Tibial nerve (tissue), 4 donors: ENCODE measurements at places on chromosomes 16 and 17. TPM values are rescaled to one million over a fixed set of nuclear protein-coding genes. Genes with fewer than 3 reads are reported as not detected.

- H3K27me3 ChIP-seq, result no peaks in the 10 kb centered on the region
- no peak overlapping the region for H3K27ac ChIP-seq
- DNase-seq, result no peak
- H3K36me3 ChIP-seq, result no peaks in the 10 kb centered on the region
- H3K4me3 ChIP-seq, result no peak overlapping the region
- H3K4me1 ChIP-seq, result peaks cover 6% of the 10 kb centered on the region
Observed at GRCh38 chr16:23498863-23499262, 11.4 kb downstream of the GGA2 start.

Gene KRTAP16-1
- not detected for total RNA-seq

DNA sequence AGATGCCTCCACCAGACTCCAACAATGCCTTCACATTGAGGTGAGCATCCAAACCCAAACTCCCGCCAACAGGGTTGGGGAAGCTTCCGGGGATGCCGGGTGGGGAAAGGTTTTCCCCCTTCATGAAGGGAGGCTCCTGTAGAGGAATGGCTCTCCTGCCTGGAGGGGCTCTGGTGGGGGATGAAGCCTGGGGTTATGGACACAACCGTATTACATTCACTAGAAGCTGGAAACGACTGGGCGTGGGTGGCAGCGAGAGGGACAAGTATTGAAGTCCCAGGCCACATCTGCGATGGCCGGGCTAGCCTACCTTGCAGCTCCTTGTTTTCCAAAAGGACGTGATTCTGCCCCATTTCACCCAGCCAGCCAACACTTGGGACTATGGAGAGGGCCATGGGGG is 321.1 kb downstream of the C16orf95 start:
- peaks cover 8% of the 10 kb centered on the region for H3K4me1 ChIP-seq
- no peak overlapping the region for H3K4me3 ChIP-seq
- peaks cover 21% of the 10 kb centered on the region for H3K27me3 ChIP-seq
- H3K36me3 ChIP-seq, result no peaks in the 10 kb centered on the region
- DNase-seq, result no peak

Gene WNK4
- 11.6 TPM for total RNA-seq

DNA sequence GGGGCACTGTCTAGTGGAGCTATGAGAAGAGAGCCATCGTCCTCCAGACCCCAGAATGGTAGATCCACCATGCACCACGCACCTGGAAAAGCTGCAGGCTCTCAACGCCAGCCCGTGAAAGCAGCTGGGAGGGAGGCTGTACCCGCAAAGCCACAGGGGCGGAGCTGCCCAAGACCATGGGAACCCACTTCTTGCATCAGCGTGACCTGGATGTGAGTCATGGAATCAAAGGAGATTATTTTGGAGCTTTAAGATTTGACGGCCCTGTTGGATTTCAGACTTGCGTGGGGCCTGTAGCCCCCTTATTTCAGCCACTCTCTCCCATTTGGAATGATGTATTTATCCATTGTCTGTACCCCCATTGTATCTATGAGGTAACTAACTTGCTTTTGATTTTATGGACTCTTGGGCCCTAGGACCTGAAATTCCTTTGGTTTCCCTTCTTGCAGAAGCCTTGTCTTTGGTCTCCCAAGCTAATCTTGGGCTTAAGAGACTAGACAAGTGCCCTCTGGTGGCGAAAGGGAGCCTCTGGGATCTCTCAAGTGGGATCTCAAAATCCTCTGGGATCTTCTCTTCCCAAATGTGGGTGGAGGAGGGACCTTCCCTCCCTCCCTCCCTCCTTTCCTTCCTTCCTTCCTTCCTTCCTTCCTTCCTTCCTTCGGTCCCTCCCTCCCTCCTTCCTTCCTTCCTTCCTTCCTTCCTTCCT is 58.2 kb upstream of the HAPSTR1 start:
- no peaks in the 10 kb centered on the region for H3K4me1 ChIP-seq
- no peak overlapping the region for H3K4me3 ChIP-seq
- no peaks in the 10 kb centered on the region for H3K27me3 ChIP-seq

Gene PIMREG
- 0.42 TPM for total RNA-seq

DNA sequence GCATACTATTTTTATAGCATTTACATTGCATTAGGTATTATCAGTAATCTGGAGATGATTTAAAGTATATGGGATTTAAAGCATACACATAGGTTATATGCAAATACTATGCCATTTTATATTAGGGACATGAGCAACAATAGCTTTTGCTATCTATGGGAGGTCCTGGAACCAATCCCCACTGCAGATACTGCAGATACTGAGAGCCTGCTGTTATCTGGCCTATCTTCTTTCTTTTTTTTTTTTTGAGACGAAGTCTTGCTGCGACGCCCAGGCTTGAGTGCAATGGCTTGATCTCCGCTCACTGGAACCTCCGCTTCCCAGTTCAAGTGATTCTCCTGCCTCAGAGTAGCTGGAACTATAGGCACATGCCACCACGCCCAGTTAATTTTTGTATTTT is 37.4 kb downstream of the STH start:
- H3K27ac ChIP-seq, result no peak overlapping the region
- peaks cover 49% of the 10 kb centered on the region for H3K36me3 ChIP-seq
- DNase-seq, result no peak
- no peak overlapping the region for H3K4me3 ChIP-seq

GRCh38 chr17:38725066-38725465 is 5.1 kb upstream of the CISD3 start:
- H3K36me3 ChIP-seq, result no peaks in the 10 kb centered on the region
- no peaks in the 10 kb centered on the region for H3K27me3 ChIP-seq
- H3K4me3 ChIP-seq, result no peak overlapping the region

DNA sequence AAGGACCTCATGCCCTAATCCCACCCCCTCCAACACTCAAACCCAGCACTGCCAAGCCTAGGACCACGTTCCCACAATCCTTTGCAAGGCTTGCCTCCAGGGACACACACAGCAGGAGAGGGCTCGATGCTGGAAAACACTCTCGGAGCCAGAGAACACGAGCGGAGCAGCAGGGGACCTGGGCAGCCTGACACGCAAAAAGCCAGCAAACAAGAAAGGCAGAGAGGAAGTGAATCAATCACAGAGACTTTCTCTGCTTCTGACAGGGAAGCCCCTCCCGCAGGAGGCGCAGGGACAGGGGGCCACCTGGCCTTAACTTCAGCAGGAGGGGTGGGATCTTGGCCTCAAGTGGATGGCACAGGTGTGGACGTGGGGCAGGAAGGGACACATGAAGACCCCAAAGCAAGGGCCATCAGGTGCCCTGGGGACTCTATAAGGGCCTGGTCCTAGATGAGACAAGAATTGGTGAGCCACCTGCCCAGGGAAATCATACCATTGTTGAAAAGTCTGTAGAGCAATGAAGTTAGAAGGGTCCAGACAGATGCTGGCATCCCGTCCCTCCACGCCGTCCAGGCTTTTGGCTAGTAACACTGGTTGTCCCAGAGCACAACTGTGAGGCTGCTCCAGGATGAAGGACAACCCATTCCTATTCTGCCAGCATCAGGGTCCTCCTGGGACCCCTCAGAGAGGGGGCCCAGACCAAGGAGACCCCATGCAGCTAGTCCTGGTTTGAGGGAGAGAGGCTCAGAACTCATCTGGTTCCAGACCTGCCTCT is 2.2 kb downstream of the SDK2 start:
- peaks cover 57% of the 10 kb centered on the region for H3K4me1 ChIP-seq
- H3K4me3 ChIP-seq, result no peak overlapping the region
- no peak overlapping the region for H3K27ac ChIP-seq
- no peaks in the 10 kb centered on the region for H3K27me3 ChIP-seq
- no peaks in the 10 kb centered on the region for H3K36me3 ChIP-seq
- no peak for DNase-seq

GRCh38 chr17:4008441-4009185 is 44.4 kb upstream of the ATP2A3 start:
- no peaks in the 10 kb centered on the region for H3K27me3 ChIP-seq
- no peak for DNase-seq
- H3K27ac ChIP-seq, result no peak overlapping the region

DNA sequence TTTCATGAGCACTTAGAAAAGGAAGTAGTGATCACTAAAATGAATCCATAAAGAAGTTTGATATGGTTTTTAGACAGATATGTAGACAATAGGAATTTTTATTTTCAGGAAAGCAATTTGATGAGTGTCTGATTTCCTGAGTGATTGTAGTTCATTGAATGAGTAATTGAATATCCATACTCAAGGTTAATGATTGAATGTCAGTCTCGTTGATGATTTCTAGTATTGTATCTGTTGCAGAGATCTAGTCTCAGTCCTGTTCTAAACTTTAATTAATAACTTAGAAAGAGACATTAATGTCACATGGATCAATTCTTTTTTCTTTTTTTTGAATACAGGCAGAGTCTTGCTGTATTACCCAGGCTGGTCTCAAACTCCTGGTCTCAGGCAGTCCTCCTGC is 78.3 kb downstream of the NLK start:
- no peak overlapping the region for H3K4me3 ChIP-seq
- H3K4me1 ChIP-seq, result peaks cover 8% of the 10 kb centered on the region
- no peak overlapping the region for H3K27ac ChIP-seq

DNA sequence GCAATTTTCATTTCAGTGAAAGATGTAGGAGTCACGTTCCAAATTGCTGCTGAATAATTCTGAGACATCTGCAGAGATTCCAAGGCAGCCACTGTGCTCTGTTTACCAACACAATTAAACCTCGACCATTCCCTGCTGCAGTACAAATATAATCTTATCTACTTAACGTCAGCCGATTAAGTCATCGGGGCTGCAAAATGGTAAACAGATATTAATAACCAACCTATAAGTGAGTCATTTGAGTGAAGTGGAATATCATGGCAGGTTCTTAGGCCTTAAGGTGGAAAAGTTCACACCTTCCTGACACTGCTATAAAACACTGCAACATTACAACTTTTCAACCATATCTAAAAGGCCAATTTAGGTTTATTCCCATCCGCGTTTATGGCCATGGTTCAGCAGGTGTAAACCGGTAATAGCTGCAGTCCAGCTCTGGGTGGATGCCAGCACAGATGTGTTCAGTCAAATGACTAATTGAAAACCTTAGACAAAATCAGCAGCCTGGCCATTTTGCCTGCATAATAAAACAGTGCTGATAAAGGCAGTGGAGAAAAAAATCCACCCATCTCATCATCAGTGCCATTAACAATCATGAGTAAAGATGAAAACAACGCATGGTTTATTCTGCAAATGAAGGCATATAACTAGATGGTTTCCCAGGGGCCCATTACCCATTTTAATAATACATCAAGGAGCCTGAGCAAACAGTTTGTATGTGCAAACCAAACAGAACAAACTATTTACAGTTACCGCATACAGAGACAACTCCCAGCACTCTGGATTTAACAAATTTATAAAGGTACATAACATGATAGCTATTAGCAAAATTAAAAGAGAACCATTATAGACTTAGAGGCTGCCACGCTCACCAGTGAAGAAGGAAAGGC is 202.9 kb upstream of the IRX3 start:
- H3K4me1 ChIP-seq, result no peaks in the 10 kb centered on the region
- H3K27ac ChIP-seq, result no peak overlapping the region
- DNase-seq, result no peak
- no peak overlapping the region for H3K4me3 ChIP-seq
- no peaks in the 10 kb centered on the region for H3K27me3 ChIP-seq
- no peaks in the 10 kb centered on the region for H3K36me3 ChIP-seq

DNA sequence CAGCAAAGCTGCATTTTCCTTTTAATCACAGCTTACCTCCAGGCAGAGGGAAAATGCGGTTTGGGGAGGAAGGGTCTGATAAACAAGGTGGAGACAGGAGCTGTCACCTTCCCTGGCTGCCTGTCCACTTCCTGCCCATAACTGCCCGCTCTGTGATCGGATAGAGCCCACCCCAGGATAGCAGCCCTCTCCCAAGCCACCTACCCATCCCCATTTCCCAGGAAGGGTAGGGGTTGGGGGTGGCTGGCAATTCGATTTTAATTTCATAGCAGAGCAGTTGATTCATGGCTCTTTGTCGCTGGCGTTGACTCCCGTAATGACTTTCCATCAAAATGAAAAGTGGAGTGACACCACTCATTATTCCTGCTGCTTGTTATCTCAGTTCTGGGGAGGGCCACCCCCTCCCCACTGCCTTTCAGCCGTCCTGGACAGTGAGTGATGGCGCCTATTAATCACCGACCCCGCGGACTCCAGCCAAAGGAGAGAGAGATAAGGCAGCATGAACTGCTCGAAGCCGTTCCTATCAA is 11.2 kb downstream of the CDK5RAP3 start:
- no peak for DNase-seq
- no peaks in the 10 kb centered on the region for H3K4me1 ChIP-seq
- H3K4me3 ChIP-seq, result no peak overlapping the region
- H3K27me3 ChIP-seq, result no peaks in the 10 kb centered on the region

Gene UMOD
- not detected for total RNA-seq

GRCh38 chr16:76862901-76863300 is 328.1 kb upstream of the MON1B start:
- no peaks in the 10 kb centered on the region for H3K36me3 ChIP-seq
- H3K27ac ChIP-seq, result no peak overlapping the region
- no peaks in the 10 kb centered on the region for H3K4me1 ChIP-seq
- no peaks in the 10 kb centered on the region for H3K27me3 ChIP-seq
- no peak overlapping the region for H3K4me3 ChIP-seq

- H3K4me1 ChIP-seq, result peaks cover 36% of the 10 kb centered on the region
- H3K27me3 ChIP-seq, result no peaks in the 10 kb centered on the region
- peak within 1 kb of the TSS; percentile 72 for H3K27ac ChIP-seq
- no peak for DNase-seq
Observed at GRCh38 chr17:28370035-28370743, at the start of gene VTN. Gene VTN, minus strand, starts transcription at chr17:28370307. Its CDS starts 104 bp downstream, at chr17:28370203.

GRCh38 chr17:40113907-40114245 is 7.9 kb upstream of the MSL1 start:
- peaks cover 62% of the 10 kb centered on the region for H3K4me1 ChIP-seq
- H3K4me3 ChIP-seq, result peak overlapping the region; percentile 56
- no peak for DNase-seq

GRCh38 chr17:33292981-33293867 is at the start of gene ASIC2:
Gene ASIC2, minus strand, starts transcription at chr17:33293295.
- no peaks in the 10 kb centered on the region for H3K36me3 ChIP-seq
- H3K27ac ChIP-seq, result no peak within 1 kb of the TSS
- no peak for DNase-seq
- H3K4me1 ChIP-seq, result no peaks in the 10 kb centered on the region

Gene HOXB8
- not detected for total RNA-seq

DNA sequence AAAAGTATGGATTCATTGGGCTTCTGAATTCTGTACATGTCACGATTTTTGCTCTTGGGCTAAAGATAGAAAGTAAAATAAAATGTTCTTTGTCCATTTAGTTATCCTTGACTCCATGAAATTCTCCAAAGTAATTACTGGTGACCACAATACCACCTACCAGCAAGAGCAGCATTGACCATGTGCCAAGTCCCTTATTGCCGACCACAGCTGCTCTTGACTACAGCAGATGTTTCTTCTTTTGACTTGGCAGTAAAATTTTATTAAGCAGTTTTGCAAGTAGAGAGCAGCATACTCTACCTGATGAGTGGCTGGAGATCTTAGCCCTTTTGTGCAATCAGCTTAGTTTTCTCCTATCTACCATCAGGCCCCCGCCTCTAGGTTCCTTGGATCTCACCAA is 152.2 kb upstream of the TBX2 start:
- peaks cover 38% of the 10 kb centered on the region for H3K4me1 ChIP-seq
- no peaks in the 10 kb centered on the region for H3K36me3 ChIP-seq
- H3K27ac ChIP-seq, result peak overlapping the region; percentile 77
- DNase-seq, result peak; percentile 31
- H3K27me3 ChIP-seq, result no peaks in the 10 kb centered on the region
- no peak overlapping the region for H3K4me3 ChIP-seq

GRCh38 chr16:69064764-69065313 is 40.6 kb upstream of the HAS3 start:
- no peaks in the 10 kb centered on the region for H3K27me3 ChIP-seq
- no peaks in the 10 kb centered on the region for H3K4me1 ChIP-seq
- DNase-seq, result no peak
- H3K36me3 ChIP-seq, result peaks cover 20% of the 10 kb centered on the region
- H3K27ac ChIP-seq, result no peak overlapping the region
- H3K4me3 ChIP-seq, result no peak overlapping the region
